Frontal cortex (tissue), 4 donors: ENCODE measurements at places on chromosomes 16 and 17. TPM values are rescaled to one million over a fixed set of nuclear protein-coding genes. Genes with fewer than 3 reads are reported as not detected.
A peak's percentile ranks its signal among the peaks of the same experiment; 100 is the strongest.

- DNase-seq, result no peak
These were observed 28.1 kb downstream of the BANP start for GRCh38 chr16:87979352-87979751.

GP1BA gene
- not detected for total RNA-seq

GRCh38 chr17:31495022-31495885, 103.8 kb downstream of the RAB11FIP4 start:
- DNase-seq, result no peak

GRCh38 chr16:67773099-67773498, 33.3 kb downstream of the RANBP10 start:
- no peak for DNase-seq

GRCh38 chr17:74532115-74532514, 840 bp upstream of the CD300LB start:
- DNase-seq, result no peak

- DNase-seq, result no peak
These were observed 21.7 kb downstream of the DNAH3 start for GRCh38 chr16:21128991-21129390.

KRTAP2-1 gene
- not detected for total RNA-seq

GRCh38 chr16:5762362-5762761, 664.8 kb upstream of the EEF2KMT start:
- no peak for DNase-seq

DNA sequence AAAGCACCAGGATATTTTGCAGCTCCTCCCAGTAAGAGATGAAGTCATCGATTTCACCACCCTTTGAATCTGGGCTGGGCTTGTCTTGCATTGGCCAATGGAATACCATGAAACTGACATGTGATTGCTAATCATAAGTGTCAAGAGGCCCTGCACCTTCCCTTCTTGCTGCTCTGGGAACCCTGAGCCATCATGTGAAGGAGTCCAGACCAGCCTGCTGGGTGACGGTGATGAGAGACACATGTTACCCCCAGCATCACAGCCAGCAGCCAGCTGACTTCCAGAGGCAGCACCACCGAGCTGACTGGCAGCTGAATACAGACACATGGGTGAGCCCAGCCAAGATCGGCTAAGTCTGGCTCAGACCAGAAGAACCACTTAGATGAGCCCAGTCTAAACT, 43.6 kb upstream of the CACNG4 start:
- DNase-seq, result no peak

- DNase-seq, result no peak
These were observed 190.5 kb downstream of the IRF8 start for GRCh38 chr16:86089334-86089900.

DNA sequence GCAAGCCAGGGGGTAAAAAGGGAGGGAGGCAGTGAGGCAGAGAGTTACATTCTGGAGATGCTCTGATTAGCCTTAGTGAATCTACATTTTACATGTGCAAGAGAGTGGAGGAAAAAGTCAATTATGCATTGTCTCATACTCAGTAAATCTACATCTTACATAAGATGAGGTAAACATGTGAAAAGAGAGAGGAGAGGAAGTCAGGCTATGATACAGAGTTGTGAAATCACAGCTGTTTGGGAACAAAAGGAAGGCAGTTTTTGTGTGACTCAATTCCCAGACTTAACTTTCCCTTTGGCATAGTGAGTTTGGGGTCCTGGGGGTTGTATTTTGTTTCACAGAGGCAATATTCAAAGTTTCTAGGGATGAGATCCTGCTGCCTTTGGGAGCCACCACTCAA, 67.8 kb downstream of the GP2 start:
- no peak for DNase-seq

KRT36 gene
- total RNA-seq, result not detected

DNA sequence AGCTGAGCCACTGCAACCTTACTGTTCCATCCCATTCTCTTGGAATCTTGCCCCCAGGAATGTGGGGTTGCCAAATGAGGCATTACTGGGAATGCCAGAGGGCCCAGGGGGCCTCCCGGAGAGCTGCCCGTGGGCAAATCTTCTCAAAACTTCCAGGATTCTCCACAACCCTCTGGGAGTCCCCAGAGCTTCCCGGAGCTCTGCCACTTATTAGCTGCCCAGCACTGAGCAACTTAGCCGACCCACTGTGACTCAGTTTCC, 306.0 kb downstream of the FOXL1 start:
- no peak for DNase-seq

- DNase-seq, result no peak
These were observed 3.9 kb downstream of the ANKRD13B start for GRCh38 chr17:29596811-29597210.

CSH2 gene
- not detected for total RNA-seq

DNA sequence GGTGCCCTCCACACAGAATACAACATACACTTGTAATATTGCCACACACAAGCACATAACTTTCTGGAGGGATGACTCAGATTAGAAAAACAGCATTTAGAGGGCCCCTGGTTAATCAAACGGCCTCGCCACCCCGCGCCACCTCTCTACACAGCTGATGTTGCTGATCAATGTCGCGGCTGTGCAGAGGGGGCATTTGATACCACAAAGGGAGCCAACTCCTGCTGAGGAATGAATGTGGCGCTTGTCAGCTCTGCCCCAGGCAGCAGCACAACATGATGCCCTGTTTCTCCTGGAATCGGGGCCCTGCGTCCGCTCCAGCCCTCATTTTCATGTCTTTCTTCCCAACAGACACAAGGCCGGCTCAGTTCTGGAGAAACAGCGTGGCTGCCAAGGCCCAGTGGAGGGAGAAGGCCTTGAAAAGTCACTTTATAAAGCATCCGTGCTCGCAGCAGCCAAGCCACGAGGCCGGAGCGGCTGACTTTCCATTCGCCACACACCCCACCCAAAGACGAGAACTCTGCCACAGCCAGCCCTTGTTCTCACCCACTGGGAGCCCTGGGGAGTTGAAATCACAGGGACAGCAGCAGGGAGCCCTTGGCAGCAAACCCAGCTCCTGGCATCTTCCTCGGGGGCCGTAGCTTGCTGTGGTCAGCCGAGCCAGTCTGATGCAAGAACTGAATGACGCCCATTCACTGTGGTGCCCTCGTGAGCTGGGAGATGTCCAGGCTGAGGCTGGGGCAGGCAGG, 65.6 kb downstream of the XYLT1 start:
- peak; percentile 58 for DNase-seq

TRAPPC1 gene
- 14.3 TPM for total RNA-seq

DNA sequence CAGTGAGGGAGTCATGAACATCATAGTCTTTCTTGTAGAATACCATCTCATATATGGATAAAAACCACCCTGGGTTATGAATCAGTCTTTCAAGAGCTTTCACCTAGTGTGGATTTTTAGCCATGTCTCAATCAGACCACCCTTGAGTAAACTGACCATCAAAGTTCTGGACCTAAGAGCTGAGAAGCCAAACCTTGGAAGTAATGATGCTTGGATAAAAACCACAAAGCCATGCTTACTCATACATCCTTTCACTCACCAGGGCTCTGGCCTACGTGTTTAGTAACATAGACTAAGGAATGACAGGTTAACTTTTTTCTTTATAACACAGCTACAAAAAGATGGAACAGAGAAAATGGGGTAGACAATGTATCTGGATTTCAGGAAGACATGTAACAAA, 167.2 kb downstream of the STX8 start:
- no peak for DNase-seq

GRCh38 chr16:65119901-65120401, 1.9 kb downstream of the CDH11 start:
- no peak for DNase-seq

DNA sequence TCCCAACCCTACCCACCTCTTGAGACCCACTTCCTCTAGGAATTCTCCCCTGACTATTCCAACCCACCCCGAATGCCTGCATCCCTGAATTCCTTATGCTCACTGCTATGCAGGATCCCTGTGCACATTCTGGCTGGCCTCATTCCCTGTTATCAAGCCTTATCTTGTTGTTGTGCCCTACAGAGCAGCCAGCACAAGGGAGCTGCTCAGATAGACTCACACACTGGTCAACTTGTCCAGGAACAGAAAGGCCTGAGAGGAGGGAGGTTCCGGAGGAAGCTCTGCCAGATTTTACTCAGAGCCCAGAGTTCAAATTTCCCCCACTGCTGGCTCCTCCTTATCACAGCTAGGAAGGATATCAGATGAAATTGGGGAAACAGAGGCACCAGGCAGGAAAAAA, 24.8 kb upstream of the MYO18A start:
- DNase-seq, result no peak

- no peak for DNase-seq
These were observed 10.1 kb downstream of the ULK2 start for GRCh38 chr17:19857640-19858039.

- no peak for DNase-seq
These were observed 188.2 kb downstream of the FTO start for GRCh38 chr16:53892155-53892554.

DNA sequence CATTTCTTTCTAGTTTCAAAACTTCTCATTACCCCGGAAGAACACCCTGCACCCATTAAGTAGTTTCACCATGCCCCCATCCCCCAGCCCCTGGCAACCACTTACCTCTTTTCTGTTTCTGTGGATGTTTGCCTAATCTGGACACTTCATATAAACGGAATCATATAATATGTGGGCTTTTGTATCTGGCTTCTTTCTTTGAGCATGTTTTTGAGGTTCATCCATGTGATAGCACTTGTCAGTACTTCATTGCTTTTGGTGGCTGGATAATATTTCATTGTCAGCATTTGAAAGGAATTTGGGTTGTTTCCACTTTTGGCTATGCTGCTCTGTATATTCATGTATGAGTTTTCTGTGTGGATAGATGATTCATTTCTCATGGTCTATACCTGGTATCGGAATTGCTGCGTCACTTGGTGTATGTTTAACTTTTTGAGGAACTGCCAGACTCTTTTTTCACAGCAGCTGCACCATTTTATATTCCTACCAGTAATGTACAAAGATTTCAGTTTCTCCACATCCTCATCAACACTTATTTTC, 30.0 kb upstream of the SLC5A10 start:
- DNase-seq, result no peak

DNA sequence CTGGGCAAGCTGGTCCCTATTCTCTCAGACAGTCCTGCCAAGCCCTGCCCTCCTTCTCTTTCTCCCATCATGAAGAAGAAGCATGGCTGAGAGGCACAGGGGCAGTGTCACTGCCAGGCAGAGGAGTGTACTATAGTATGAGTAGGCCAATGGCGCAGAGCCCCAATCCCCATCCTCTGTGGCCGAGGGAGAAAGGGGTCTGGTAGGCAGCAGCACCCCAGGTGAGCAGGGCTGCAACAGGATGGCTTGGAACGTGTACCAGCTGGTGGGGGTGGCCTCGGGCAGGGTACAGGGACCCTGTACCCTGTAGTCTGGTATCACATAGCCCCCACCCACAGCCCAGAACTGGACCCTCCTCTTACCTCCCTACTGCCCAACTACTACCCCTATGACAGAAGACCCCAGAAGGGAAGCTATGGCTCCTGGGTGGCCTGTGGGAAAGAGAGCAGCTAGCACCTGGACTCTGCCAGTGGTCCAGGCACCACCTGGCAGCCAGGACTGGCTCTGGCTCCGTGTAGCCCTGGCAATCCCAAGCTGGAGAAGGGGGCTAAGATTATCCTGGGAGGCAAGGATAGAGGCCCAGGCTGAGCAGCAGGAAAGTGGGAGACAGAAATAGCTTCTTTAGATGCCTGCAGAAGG, 4.4 kb downstream of the SMARCD2 start:
- no peak for DNase-seq

SLC52A1 gene
- not detected for total RNA-seq

CCL23 gene
- total RNA-seq, result not detected

DNA sequence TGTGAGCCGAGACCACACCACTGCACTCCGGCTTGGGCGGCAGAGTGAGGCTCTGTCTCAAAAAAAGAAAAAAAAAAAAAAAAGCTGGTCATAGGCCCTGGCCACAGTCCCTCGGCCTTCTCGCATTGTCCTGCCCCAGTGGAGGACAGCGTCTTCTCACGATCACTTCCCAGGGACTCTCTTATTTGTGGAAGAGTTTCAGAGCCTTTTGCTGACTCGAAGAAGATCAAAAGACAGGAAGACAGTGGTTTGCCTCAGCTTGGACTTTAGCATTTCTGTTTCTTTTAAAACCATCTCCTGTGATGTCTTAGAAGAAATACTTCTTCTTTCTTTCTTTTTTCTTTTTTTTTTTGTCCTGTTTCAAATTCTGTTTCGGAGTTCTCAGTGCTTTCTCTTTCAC, 210.0 kb downstream of the FTO start:
- DNase-seq, result no peak

DNA sequence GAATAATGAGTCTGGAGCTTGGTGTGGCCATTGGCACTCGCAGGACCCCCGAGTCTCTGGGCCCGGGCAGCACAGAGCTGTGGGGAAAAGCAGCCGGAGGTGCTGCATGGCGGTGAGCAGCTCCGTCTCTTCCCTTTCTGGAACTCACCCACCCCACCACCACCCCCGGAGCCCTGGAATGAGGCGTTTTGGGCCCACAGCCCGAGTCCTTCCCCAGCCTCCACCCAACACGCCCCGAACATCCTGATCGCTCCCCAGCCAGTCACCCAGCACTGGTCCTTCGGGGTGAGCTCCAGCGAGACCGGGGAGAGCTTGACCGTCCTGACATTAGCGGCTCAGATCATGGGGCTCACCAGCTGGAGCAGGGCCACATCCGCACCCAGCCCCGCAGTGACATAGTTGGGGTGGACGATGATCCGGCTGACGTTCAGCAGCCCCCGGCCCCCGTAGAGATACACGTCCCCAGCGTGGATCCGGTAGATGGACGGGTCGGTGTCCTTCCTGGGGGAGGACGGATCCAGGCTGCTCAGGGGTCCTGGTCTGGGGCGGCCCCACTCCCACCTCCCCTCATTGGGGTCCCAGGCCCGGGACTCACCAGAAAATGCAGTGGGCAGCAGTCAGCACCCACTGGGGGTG, 6.5 kb downstream of the TPSD1 start:
- no peak for DNase-seq

DNA sequence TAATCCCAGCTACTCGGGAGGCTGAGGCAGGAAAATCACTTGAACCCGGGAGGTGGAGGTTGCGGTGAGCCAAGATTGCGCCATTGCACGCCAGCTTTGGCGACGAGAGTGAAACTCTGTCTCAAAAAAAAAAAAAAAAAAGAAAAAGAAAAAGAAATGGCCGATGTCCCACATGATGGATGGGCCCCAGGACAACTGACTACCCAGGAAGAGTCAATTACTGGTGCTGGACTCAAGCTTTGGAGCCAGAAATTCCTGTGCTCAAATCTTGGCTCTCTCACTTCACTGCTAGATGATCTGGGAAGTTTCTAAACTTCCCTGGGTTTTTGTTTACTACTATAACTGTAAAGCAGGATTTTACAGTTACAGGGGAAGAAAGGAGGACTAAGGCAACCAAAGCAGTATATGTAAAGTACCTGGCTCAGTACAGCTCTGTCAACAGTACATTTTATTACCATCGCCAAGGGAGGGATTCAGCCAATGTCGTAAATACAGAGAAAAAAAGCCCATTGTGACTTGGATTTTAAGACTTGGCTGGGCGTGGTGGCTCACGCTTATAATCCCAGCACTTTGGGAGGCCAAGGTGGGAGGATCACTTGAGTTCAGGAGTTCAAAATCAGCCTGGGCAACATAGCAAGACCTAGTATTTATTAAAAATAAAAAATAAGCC, 11.9 kb downstream of the C16orf86 start:
- no peak for DNase-seq
